ENCODE measurements at places on chromosomes 1 and 21. TPM values are rescaled to one million over a fixed set of nuclear protein-coding genes. Genes with fewer than 3 reads are reported as not detected.
A peak's percentile ranks its signal among the peaks of the same experiment; 100 is the strongest.

OR10Z1 gene
- total RNA-seq, result not detected

AMY1A gene
- total RNA-seq, result not detected

LHX8 gene
- not detected for total RNA-seq

PLEKHN1 gene
- not detected for total RNA-seq

ITLN2 gene
- not detected for total RNA-seq

NBL1 gene
- total RNA-seq, result 43.7 TPM

SLC6A9 gene
- total RNA-seq, result 0.85 TPM

TRIM45 gene
- total RNA-seq, result 12.7 TPM

MARK1 gene
- total RNA-seq, result 12.5 TPM

TLR5 gene
- total RNA-seq, result 2.2 TPM

IFNAR2 gene
- 12.9 TPM for total RNA-seq

GRCh38 chr1:109181807-109182163, 31.9 kb upstream of the SARS1 start:
- DNase-seq, result no peak

- DNase-seq, result no peak
Observed at GRCh38 chr1:19644395-19644680, 227 bp downstream of the NBL1 start.

GRCh38 chr1:14946684-14947238, 206.8 kb upstream of the TMEM51 start:
- DNase-seq, result no peak

GRCh38 chr1:61873581-61873980, 131.3 kb downstream of the PATJ start:
- no peak for DNase-seq

- DNase-seq, result no peak
Observed at GRCh38 chr1:189782295-189782694, 695.4 kb downstream of the BRINP3 start.

DNA sequence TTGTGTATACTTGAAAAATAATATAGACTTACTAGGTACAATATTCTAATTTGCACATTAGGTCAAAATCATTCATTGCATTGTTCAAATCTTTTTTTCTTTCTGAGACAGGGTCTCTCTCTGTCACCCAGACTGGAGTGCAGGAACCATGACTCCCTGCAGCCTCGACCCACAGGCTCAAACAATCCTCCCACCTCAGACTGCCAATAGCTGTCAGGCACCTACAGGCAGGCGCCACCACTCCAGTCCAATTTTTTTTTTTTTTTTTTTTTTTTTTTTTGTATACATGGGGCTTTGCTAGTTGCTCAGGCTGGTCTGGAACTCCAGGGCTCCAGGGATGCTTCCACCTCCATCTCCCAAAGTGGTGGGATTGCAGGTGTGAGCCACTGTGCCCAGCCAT, 656.9 kb downstream of the KCNT2 start:
- no peak for DNase-seq

- DNase-seq, result no peak
Observed at GRCh38 chr21:42433946-42434551, 30.3 kb downstream of the UBASH3A start.

DNA sequence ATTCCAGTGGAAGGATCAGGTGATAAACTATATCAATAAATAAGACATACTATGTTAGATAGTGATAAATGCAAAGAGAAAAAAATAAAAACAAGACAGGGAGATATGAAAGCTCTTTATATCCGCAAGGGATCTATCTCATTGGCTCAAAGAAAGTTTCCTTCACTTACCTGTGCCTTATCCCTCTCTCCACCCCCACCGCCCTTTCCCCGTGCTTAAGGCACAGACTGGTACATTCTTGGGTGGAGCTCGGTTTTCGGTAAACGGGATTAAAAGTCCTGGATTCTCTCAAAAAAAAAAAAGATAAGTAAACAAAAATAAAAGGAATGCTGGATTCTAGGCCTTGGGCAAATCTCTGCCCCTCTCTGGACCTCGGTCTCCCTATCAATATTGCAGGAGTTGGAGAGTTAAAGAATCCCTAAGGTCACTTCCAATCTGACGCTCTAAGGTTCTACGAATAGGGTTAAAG, 593 bp upstream of the DNAJC16 start:
- DNase-seq, result no peak

DNA sequence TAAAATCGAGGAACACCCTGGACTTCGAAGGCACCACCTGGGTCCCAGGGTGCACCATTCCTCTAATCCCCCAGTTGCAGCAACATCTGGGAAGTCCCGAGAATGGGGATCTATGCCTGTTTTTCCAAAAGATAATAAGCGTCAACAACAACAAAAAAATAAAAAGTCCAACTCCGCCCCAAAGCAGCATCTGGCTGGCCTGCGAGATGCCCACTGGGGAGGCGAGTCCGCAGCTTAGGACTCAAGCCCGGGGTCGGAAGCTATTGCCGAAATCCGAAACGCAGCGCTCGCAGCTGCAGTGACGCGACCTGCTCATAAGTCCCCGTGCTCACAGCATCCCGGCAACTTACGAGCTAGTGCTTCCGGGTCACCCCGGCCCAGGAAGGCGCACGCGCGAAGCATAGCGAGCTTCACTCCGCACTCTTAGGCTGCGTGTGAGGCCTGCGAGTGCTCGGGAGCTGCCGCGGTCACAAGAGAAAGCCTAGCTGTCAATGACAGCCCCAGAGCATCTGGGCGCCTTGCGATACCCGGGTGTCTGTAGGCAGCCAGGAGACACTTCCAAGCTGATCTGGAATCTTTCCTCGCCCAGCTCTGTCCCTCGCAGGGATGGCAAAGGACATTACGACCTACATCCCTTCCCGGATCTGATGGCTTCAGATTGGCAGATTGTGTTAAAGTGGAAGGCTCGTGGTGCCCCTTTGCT, 9.9 kb upstream of the LTN1 start:
- peak; percentile 97 for DNase-seq

DNA sequence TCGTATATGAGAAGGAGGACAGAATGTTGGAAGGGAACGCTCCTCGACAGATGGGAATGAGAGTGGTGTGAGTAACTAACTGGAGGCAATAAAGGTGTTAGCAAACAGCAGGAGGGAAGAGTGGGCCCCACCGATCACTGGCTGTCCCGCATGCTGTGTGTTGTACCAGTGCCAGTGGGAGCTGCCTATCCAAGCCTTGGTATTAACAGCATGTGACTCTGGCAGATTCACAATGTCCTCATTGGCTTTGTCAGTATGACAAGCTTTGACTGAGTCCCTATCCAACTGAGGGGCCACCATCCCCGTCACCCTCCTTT, 188.3 kb downstream of the NRIP1 start:
- no peak for DNase-seq

- DNase-seq, result no peak
Observed at GRCh38 chr1:87053446-87053845, 139.0 kb downstream of the HS2ST1 start.

GRCh38 chr1:6485168-6486101, 6.0 kb downstream of the PLEKHG5 start:
- DNase-seq, result no peak

DNA sequence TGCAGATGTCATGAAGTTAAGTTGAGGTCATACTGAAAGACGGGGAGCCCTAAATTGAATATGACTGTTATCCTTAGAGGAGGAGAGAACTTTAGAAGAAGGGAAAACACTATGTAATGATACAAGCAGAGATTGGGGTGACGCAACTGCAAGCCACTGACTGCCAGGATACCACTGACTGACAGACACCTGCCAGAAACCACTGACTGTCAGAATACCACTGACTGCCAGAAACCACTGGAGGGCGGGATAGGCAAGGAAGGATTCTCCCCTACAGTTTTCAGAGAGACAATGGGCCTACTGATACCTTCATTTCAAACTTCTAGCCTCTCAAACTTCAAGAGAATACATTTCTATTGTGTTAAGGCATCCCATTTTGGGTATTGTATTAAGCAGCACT, 388.7 kb downstream of the USH2A start:
- DNase-seq, result no peak

GRCh38 chr1:227362039-227362438, 43.7 kb upstream of the CDC42BPA start:
- no peak for DNase-seq

DNA sequence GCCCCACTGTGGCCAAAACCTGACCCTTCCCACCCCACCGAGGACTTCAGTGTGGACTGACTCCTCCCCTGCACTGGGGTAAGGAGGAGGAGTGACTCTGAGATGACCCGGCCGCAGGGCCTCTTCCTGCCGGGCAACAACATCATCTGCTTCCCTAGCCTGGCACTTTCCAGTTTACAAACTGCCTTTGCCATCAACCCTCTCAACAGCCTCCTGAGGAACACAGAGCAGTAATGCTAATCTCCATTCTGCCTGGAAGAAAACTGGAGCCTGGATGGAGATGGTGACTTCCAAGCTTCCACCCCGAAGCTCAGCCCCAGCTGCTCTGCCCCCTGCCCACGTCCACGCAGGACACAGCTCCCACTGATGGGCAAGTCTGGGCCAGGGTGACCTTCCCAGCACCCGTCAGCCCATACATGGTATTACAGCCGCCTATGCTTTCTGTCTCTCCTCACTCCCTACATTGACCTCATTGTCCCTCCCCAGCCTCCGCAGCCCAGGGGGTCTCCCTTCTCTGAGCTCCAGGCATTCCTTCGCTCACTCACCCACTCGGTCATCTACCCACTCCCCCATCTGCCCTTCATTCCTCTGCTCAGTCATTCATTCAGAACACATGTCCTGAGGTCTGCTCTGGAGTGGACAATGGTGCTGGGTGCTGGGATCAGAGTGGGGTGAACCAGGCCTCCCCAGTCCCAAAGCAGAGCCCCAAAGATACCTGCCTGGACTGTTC, 34.2 kb downstream of the RAP1GAP start:
- no peak for DNase-seq

DNA sequence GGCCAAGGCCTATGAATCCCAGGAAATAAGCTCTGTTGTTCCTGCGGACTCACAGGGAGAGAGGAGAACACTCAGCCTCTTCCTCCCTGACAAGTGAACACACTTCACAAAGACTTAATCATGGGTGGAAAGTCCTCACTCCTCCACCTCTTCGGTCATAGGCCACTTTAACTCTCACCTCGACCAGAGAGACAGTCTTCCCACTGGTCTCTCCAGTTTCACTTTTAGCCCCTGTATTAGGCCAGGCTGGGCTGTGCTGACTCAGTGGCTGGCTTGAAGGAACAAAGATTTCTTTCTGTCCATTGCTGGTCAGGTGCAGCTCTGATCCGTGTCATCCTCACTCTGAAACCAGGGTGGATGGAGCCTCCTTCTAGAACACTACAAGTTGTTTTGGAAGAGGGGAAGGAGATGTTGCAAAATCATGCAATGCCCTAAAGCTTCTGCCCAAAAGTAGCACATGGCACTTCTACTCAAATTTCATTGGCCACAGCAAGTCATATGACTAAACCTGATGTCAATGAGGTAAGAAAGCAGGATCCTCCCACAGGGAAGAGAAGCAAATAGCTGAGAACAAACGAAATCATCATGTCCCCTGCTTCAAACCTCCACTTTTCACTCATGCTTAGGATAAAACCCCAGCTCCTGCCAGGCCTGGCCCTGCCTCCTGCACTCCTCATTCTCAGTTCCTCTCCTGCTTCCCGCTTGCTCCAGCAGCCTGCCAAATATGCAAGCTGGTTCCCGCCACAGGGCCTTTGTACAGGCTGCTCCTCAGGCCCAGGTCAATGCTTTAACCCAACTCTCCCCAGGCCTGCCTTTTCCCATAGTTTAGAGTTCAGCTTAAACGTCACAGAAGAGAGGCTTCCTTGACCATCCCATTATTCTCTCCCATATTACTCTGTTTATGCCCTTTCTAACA, 150.5 kb upstream of the RUNX3 start:
- no peak for DNase-seq

- DNase-seq, result no peak
Observed at GRCh38 chr1:235225299-235225698, 64.2 kb upstream of the RBM34 start.

DNA sequence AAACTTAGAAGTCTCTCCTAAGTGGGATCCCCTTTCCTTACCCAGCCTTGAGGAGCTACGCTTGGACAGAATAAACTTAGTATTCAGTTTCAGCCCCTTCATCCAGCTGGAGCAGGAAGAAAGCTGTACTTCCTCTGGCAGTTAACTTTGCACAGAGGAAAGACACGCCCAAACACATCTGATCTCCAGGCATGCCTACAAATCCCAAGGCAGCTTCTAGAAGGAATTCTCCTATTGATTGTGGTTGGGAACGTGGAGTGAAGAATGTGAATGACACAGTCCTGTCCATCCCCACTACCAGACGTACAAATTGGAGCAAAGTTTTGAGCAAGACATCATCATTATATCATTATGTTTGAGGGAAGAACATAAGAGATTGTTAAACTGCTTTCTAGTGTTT, 6.6 kb upstream of the AK4 start:
- no peak for DNase-seq

DNA sequence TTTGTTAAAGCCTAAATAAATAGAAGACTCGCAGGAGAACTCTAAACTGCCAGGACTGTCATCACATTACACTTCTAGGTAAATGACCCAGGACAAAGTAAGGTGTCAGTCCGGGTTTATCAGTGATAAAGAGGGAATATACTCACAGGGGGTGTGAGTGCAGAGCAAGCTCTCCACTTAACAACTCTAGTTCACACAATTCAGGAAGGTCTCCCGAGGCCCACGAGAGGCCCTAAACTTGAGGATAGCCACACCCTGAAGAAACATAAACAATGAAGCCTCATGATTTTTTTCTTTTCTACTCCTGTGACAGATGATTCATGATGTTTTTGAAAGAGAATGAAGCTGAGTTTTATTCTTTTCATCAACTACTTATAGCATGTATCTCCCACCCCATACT, 65.6 kb upstream of the EXO1 start:
- DNase-seq, result no peak

DNA sequence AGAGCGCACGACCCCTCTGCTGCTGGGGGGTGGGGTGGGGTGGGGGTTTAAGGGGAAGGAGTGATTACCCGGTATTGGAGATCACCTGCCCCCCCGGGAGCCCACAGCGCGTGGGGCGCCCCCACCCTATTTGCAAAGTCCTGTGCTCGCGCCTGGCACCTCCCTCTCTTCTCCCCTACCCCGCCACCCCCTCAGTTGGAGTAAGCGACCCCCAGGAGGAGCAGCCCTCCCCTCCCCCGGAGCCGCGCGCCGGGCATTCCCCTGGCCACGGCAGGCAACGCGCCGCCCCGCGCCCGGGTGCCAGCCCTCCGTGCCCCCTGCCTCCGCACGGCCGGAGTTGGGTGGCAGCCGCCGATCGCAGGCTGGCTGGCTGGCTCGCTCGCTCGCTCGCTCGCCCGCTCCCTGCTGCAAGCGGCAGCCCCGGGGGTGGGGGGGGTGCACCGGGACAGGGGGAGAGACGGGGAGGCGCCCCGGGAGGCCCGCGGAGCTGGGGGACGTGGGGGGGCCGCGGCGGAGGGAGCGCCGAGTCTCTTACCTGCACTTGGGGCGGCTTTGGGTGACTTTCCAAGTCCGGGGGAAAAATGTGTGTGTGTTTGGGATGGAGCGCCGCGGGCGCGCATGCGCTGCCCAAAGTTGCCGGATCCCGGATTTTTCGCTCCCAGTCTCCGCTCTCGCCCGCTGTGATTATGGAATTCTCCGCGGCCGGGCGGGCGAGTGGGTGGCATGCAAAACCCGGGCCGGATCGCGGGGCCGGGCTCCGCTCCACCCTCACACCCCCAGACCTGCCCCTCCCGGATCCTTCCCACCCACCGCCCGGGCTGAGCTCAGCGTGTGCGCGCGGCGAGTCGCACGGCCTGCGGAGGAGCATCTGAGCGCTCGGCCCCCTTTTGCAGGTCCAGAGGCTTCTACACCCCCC, at the start of gene CASZ1:
TSS of gene CASZ1 (minus strand) at position 618 of the 916 bp plus-strand sequence. CDS start 102,757 bp downstream, outside the sequence.
- peak; percentile 86 for DNase-seq
